ENCODE measurements at places on chromosomes 5 and 9. TPM values are rescaled to one million over a fixed set of nuclear protein-coding genes. Genes with fewer than 3 reads are reported as not detected.

DNA sequence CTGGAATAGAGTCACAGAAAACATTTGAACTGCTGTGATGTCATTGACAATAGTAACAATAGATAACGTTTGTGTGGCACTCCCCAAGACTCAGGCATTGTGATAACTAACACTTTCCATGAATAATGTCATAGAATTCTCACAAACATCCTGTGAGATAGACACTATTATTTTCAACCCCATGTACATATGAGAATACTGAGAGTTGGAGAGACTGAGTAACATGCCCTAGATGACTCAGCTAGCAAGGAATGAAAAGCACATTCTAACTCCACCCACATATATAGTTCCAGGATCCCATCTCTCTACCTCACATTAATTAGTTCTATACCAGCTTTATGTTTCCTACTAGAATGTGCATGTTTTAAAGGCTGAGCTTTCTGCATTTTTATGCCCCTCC, 71.4 kb downstream of the ASTN2 start:
- no peak for DNase-seq

GRCh38 chr9:113591899-113592625, 128.5 kb downstream of the RGS3 start:
- no peak for DNase-seq

The TMEM167A gene
- 29.8 TPM for polyA plus RNA-seq

The KCNMB1 gene
- 19.8 TPM for polyA plus RNA-seq

Measured in stomach (tissue), 19 donors.